ENCODE measurements at places on chromosomes 1 and 21. TPM values are rescaled to one million over a fixed set of nuclear protein-coding genes. Genes with fewer than 3 reads are reported as not detected.

The ALG14 gene
- 2.1 TPM for total RNA-seq

The OR10Z1 gene
- total RNA-seq, result not detected

The ABCG1 gene
- 17.7 TPM for total RNA-seq

The TCHHL1 gene
- total RNA-seq, result not detected

The SYDE2 gene
- 6.6 TPM for total RNA-seq

The C1orf226 gene
- 3.7 TPM for total RNA-seq

The ADORA1 gene
- total RNA-seq, result not detected

Data from thoracic aorta endothelial cell (primary cell).